ENCODE measurements at places on chromosomes 12 and 14. TPM values are rescaled to one million over a fixed set of nuclear protein-coding genes. Genes with fewer than 3 reads are reported as not detected.

DNA sequence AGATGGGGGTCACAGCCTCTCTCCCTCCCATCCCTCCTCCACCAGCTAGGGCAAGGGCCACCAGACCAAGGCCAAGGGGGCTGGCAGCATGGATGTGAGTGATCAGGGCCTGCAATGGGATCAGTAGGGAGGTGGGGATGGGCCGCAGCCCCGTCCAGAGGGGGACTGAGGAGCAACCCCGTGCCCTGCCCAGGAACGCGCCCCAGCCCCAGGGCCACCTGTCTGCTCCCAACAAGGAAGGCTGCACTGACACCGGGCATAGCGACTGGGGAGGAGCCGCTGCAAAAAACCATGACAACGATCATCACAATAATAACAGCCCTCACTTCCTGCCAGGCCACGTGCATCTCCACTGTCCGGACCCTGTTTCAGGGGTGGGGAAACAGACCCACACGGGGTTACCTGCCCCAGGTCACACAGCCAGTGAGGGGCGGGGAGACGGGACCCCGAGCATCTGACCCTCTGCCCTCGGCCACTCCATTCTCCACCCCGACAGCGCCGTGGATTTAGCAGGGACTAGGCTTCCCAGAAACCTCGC lies 24.3 kb downstream of the NCOR2 start:
- ATAC-seq = no peak

The DTX3 gene
- total RNA-seq = 4.1 TPM

- ATAC-seq = no peak
These were observed 13.4 kb upstream of the CELA1 start for GRCh38 chr12:51359851-51360250.

- no peak for ATAC-seq
These were observed 103.8 kb downstream of the RFLNA start for GRCh38 chr12:124398578-124399227.

The FOXM1 gene
- total RNA-seq = 31.2 TPM

DNA sequence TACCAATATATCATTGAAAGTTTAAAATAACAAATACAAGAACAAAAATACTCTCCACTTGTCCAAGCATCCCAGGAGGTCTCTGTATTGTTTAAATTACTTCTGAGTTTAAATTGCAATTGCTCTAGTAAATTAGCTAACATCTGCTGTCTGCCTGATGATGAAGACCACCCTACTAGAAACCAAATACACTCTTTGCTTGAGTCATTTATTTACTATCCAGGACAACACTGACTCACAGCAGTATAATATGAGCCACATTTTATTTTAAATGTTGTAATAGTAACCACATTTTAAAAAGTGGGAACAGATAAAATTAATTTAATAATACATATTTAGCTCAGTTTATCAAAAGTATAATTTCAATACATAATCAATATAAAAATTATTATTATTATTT lies 62.9 kb upstream of the EEA1 start:
- ATAC-seq = no peak

The ST8SIA1 gene
- 1.5 TPM for total RNA-seq

GRCh38 chr14:38248321-38249028 lies 7.4 kb downstream of the CLEC14A start:
- ATAC-seq = no peak

GRCh38 chr12:19515179-19515578 lies 75.9 kb downstream of the AEBP2 start:
- no peak for ATAC-seq

The LUM gene
- 8.4 TPM for total RNA-seq

Data from esophagus mucosa (tissue), 1 donor.